HT-29 (cell line): ENCODE measurements at places on chromosomes 4 and X.

GRCh38 chr4:176359590-176359989, 39.8 kb downstream of the SPCS3 start:
- no peak for DNase-seq

GRCh38 chr4:141246683-141247429, 26.2 kb downstream of the ZNF330 start:
- DNase-seq = no peak

- DNase-seq = no peak
These were observed 55.1 kb downstream of the PJA1 start for GRCh38 chrX:69110116-69110530.

DNA sequence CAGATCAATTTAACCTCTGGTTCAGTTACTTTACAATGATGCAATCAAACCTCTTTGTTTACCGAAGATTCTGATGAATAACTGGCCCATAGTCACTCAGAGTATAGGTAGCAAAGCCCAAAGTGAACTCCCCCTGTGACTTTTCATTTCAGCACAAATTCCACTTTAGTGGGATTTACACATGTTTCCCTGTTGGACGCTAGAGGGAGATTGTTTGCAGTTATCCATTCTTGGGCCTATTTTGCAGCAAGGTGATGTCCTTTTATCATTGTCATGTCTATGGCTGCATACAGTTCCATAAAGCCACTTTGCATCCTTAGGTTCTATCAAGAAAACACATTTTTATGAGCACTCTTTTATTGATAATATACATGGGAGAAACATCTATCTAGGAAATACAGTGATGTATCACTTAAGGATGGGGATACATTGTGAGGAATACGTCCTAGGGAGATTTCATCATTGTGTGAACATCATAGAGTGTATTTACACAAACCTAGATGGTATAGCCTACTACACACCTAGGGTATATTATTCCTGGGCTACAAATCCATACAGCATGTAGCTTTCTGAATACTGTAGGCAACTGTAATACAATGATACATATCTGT, 14.5 kb upstream of the DKK2 start:
- peak; percentile 29 for DNase-seq

- no peak for DNase-seq
These were observed 93.1 kb downstream of the SLC16A2 start for GRCh38 chrX:74514384-74514783.

DNA sequence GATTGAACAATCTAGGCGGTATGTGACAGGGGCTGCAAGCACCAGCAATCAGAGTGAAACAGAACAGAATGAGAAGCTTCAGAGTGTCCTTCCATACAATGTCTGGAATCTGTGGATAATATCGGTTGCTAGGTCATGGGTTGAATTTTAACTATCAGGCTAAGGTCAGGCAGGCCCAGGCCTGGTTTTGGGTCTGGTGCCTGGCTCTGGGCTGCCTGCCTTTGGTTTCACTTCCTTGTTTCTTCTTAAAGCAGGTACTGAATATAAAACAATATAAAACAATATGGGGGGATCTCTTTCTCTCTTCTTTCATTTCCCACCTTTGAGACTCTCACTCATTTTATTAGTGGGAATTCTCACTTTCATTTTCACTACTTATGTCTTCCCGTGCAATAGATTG, 962.0 kb downstream of the CCSER1 start:
- DNase-seq = no peak

DNA sequence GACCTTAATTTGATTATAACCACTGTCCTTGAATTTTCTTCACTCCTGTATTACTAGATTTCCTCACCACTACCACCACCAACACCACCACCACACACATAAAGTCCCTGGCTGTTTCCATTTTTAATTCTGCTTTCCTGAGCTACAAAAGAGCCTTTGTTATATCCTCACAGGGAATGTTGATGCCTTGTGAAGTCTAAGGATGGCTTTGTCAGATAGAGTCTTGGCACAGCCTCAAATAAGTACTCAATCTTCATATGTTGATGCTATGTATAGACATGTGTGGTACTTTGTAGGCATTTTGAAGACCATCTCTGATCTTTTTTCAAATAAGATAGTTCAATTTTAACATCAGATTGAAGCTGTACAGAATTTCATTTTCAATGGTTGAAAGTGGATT, 1016.7 kb upstream of the LCORL start:
- DNase-seq = no peak

DNA sequence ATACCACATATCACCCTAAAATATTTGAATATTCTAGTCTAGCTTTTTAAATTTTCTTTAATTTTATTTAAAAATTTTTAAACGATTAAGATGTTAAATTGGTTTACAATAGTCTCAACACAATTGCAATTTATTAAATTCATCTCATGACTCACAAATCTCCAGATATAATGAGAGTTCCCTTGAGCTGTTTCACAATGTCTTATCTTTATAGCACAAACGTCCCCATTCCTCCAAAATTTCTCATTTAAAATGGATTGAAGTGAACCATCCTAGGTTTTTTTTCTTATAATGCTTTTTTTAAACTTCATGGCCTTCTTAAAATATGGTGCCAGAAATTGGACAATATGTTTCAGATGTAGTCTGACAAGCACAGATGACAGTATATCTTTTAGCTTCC, 204.4 kb downstream of the GABRB1 start:
- DNase-seq = no peak

DNA sequence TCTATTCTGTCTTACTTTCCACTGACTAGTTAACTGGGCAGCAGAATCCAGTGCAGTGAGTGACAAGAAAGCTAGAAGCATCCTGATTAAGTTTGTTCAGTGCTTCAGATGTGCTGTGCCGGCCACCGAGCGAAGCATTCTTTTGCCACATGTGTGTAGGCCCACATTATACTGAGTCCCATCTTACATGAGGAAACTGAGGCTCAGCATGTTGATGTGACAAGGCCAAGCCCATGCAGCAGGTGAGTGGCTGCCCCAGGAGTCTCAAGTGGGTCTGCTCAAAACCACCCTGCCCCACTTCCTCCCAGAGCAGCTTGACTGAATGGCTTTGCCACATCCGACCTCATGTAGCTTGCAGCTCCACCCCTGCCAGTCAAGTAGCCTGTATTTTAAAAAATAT, 50.5 kb downstream of the RHOH start:
- DNase-seq = no peak

DNA sequence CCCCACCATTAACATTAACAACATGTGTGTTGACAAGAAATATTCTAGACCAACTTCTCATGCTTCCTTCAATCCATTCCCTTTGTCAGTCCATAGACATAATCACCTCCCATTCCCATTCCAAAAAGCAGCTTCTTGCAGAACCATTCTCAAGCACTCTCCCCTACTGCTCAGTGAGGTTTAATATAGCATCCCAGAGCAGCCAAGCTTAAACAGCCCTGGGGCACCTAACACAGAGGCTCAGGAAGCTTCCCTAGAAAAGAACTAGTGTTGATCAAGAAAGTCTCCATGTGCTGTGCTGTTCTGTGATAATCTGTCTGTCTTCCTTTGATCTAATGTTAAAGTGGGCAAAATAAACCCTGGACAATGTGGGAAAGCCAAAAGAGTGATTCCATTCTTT, 174.2 kb upstream of the NOCT start:
- no peak for DNase-seq

- no peak for DNase-seq
These were observed 393.5 kb upstream of the GRIA3 start for GRCh38 chrX:122790376-122791095.

GRCh38 chr4:189237340-189237739, 703.3 kb upstream of the FRG1 start:
- DNase-seq = no peak

DNA sequence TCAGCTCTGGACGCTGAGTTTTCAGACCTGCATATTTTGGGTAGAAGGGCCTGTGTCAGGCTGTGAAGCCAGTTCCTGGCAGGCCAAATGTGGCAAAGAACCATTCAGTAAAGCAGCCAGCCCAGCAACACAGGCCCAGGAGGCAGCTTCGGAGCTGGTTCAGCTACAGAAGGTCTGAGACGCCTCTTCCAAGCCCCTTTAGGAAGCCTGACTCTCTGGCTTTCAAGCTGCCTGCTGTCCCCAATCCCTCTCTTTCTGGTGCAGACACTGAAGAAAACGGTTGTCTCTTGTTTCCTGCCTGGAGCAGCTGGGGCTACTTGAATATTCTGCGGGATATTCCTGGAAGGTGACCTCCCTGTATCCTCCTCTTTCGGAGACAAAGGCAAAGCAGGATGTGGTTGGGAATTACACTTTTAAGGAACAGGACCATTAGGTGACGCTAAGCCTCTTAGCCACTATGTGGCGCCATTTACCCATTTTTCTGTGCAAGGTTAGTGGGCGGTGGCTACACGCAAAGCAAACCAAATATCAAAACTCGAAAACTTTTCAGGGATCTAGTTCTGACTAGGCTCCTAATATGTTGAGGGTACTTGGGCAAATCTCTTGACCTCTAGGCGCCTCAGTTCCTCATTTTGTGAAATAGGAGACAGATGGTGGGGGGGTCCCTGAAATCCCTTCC, 47.2 kb upstream of the LAS1L start:
- peak; percentile 86 for DNase-seq

DNA sequence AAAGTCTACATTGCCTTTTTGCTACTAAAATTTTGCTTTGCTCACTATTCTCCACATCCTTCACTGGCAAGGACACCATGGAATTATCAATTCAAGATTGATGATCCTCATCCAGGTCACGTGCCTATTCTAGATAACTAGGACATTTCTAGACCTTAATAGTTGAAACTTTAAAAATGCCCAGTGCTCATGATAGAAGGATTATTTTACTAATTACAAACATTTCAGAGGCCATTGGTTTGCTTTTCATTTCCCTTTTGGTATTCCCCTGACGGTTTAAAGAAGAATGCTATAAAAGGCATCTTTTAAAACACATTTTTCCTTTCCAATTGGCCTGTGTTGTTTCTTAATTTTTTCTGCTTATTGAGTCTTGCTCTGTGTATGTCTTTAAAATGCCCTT, 249.4 kb downstream of the NDST4 start:
- DNase-seq = no peak

DNA sequence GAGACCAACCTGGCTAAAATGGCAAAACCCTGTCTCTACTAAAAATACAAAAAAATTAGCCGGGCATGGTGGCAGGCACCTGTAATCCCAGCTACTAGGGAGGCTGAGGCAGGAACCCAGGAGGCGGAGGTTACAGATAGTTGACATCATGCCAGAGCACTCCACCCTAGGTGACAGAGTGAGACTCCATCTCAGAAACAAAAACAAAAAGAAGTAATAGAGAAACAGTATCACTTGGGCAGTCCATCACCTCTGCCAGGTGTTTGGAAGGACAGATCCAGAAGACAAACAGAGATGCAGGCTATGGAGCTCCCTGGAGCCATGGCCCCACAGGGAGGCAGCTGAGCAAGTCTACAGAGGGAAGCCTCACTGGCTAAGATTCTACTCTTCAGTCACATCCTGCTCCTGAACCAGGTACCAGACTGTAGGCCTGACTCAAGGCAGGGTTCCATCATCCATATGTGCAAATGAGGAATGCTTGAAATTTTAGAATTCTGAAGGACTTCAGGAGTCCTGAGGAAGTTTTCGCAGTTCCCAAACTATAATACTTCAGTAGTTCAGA, 81.4 kb upstream of the CPEB2 start:
- no peak for DNase-seq
